Adrenal gland (tissue), 19 donors: ENCODE measurements at places on chromosomes 5 and 9. TPM values are rescaled to one million over a fixed set of nuclear protein-coding genes. Genes with fewer than 3 reads are reported as not detected.

NOL8 gene
- 13.3 TPM for total RNA-seq

GRCh38 chr9:87233899-87234455 is 263.7 kb upstream of the DAPK1 start:
- no peak for DNase-seq

- no peak for DNase-seq
Measured at GRCh38 chr5:147611483-147611882, 101.6 kb upstream of the DPYSL3 start.

GRCh38 chr9:33818847-33819500 is 2.0 kb downstream of the UBE2R2 start:
- DNase-seq: no peak

DNA sequence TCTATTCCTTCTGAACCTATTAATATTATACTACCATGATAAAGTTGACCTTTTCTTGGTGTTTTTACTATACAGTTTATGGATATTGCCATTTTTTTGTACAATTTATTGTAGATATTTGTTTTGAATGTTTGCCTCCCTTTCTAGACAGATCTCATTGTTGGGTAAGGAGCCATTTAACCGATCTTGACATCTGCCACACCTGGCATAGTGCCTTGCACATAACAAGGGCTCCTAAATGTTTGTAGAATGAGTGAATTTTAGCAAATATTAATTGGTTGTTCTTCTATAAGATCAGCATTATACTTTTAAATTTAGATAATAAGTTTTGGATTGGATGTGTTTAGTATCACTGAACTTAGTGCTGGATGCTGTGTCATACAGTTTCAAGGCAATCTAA is 175.3 kb downstream of the GDNF start:
- DNase-seq: no peak

GRCh38 chr9:135036861-135037465 is 50.5 kb upstream of the OLFM1 start:
- DNase-seq: peak; percentile 2

DNA sequence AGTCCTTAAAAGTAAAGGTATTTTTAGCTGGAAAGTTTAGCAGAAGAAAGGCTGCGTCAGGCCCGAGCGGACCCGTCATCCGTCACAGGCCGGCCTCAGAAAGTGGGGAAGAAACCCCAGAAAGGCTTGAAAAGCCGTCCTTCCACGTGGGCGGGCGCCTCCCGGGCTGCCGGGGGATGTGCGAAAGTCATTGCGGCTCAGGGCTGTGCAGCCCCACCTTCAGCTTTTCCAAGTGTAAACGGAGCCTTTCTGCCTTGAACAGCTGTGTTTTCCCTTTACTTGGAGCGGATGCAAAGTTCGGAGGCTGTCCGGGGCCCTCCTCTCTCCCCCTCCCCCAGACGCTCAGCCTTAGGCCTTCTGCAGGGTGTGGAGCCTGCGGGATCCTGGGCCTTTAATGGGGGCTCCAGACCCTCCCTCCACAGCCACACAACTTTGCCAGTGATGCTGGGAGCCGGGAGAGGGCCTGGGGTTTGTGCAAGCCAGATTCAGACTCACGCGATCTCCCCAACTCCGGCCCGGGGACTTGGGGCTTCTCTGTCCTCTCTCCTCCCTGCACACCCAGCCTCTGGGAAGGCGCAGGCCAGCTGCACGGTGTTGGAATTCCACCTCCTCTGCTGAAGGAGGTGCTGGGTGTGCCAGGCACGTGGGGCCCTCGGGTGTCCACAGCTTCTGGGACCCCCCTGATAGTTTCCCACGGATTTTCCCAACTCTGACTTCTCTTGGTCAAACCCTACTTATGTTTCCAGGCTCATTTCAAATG is 95.5 kb upstream of the RAPGEF1 start:
- DNase-seq: no peak

DNA sequence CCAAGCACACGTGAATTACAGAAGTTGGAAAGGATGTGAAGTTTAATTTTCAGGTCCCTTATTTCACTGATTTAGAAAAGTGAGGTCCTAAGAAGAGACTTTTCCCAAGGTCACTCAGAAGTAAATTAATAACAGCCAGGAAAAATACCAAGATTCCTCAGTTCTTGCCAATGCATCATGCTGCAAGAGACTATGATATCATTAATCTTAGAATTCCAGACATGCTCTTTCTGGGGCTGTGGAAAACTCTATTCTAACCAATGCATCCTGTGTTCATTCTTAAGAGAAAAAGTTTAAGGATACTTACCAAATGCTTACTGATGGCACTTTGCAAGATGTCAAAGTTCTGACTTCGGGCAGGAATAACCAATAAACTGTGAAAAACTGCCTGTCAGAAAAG is 42.8 kb downstream of the TEX10 start:
- DNase-seq: no peak

GRCh38 chr5:144913661-144914060 is 743.0 kb downstream of the KCTD16 start:
- DNase-seq: no peak

DNA sequence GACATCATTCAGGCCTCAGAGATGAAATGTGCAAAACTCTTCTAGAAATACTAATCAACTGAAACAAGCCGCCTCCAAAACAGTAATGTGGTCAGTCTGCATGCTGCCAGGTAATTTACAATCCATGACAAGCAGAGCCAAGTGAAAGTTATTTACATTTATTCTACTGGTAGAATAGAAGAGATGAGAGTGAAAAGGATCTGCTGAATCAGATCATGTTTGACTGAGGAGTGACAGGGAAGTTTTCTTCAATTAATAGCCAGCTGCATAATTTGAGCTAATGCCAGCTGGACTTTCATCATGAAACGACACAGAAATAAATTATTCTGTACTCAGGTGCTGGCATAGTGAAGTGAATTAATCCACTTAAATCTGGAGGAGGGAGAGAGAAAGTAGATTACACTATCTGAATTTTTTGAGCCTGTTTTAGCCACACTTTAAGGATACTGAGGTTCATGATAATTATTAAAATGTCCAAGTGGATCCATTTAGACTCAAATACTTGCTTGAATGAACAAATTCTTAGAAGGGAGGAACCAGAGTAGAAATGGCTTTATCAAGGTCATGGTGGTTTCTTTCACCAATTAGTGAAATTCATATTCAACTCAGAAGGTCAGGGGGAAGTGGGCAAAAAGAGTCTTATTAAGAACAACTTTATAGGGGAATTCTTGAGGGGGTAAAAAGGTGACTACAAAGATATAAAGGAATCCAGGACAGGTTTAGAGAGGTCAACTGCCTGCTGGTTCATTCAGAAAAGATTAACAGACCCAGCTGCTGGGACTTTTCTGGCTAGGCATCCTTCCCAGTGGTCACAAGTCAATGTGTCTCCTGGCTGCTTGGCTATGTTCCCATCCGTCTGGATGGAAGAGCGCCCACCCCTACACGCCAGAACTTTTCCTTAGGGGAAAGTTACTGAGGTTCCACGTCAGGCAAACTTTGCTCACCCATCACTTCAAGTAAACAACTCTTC is 350.4 kb downstream of the PDE4D start:
- peak; percentile 11 for DNase-seq

GPX3 gene
- 51.1 TPM for total RNA-seq

GRCh38 chr5:150523472-150524350 is 15.8 kb downstream of the NDST1 start:
- DNase-seq: peak; percentile 81

CTNND2 gene
- 1.00 TPM for total RNA-seq

PCDHB15 gene
- 1.00 TPM for total RNA-seq

GRCh38 chr5:65728218-65728617 is 6.2 kb downstream of the NLN start:
- DNase-seq: no peak

- no peak for DNase-seq
Measured at GRCh38 chr5:84014966-84015365, 294.3 kb upstream of the HAPLN1 start.

RNF180 gene
- total RNA-seq: 8.9 TPM

NADK2 gene
- 68.0 TPM for total RNA-seq
